Activated T-cell treated with anti-CD3 and anti-CD28 coated beads, Interleukin-2, amount 50 U/mL, for 24 hours (primary cell): ENCODE measurements at places on chromosomes 3 and 15.

- DNase-seq = no peak
Measured at GRCh38 chr15:38377636-38378035, 76.3 kb upstream of the FAM98B start.

GRCh38 chr3:38563070-38563885 lies 67.1 kb downstream of the EXOG start:
- peak; percentile 5 for DNase-seq

DNA sequence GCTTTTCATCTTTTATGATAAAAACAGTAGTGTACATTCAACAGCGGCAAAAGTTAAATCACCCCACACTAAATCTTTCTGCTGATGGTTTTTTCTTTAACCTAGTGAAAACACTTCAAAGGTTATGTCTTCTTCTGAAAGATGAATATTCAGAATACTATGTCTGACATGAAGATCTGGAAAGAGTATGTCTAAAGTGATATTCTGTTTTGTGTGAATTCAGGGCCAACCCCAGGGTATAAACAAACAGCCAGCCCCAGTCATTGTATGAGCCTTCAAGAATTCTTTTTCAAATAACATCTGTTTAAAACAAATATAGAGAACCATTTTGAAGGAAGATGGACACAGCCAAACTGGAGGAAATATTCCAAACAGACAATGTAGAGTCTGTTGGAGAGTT lies 581.0 kb upstream of the NAALADL2 start:
- no peak for DNase-seq

DNA sequence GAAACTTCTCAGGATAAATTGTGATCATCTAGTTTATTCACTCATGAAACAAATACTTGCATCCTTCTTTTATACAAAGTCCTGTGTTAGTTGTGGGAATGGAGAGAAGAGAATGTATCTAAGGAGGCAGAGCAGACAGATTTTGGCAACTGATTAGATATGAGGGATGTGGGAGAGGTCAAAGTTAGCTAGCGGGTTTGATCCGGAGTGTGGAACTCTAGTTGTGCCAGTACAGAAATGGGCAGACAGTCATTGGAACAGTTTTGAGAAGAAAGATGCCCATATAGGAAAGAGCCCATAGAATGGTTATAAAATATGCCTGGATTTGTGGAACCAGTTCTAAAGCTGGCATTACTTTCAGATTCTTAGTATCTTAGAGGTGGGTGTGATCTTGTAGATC lies 141.1 kb downstream of the FNDC3B start:
- no peak for DNase-seq
